ENCODE measurements at places on chromosomes 12 and 14. TPM values are rescaled to one million over a fixed set of nuclear protein-coding genes. Genes with fewer than 3 reads are reported as not detected.

DNA sequence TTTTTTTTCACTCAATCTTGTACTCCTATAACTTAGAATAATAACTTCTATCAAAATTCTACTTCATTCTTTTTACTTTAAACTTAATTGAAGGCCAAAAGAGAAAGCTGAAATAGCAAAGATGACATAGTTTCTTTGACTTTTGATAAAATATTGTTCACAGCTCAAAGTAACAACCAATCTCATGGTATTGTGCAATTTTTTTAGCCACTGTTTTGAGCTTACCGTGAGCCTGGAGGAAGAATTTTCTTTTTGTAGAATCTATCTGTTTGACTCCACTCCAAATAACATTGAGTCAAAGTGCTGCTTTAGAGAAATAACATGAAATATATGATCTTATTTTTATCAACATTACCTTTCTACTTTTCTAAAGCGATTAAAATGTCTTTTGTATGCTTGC is 903.9 kb upstream of the FOXG1 start:
- H3K27ac ChIP-seq, result no peak overlapping the region
- no peak overlapping the region for H3K4me3 ChIP-seq
- no peaks in the 10 kb centered on the region for H3K4me1 ChIP-seq
- DNase-seq, result no peak

GRCh38 chr12:77152623-77153193 is 87.3 kb upstream of the E2F7 start:
- no peak overlapping the region for H3K4me3 ChIP-seq
- no peaks in the 10 kb centered on the region for H3K4me1 ChIP-seq
- no peaks in the 10 kb centered on the region for H3K36me3 ChIP-seq
- peak; percentile 56 for DNase-seq
- H3K27ac ChIP-seq, result no peak overlapping the region
- no peaks in the 10 kb centered on the region for H3K27me3 ChIP-seq

DNA sequence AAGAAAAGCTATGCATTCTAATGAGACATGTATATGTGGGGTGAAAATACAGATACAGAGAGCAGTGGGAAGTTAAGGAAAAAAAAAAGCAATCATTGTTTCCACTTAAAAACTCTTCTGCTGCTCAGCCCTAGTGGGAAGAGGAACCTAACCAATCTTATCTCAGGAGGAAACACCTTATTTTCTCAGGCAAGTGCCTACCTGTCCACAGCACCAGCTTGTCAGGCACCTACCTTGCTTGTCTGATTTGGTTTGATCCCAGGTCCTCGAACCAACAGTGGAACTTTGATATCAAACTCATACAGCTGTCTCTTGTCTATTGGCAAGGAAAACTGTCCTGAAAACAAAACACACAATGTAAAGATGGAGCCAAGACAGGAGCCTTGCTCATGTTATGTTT is 22.4 kb downstream of the GNS start:
- peaks cover 34% of the 10 kb centered on the region for H3K36me3 ChIP-seq
- no peak overlapping the region for H3K27ac ChIP-seq
- H3K4me1 ChIP-seq, result peaks cover 3% of the 10 kb centered on the region
- H3K4me3 ChIP-seq, result no peak overlapping the region
- no peak for DNase-seq

- H3K27ac ChIP-seq, result no peak overlapping the region
- H3K4me1 ChIP-seq, result peaks cover 7% of the 10 kb centered on the region
- no peaks in the 10 kb centered on the region for H3K27me3 ChIP-seq
- no peak overlapping the region for H3K4me3 ChIP-seq
Measured at GRCh38 chr12:109523504-109523903, 46.1 kb downstream of the UBE3B start.

DNA sequence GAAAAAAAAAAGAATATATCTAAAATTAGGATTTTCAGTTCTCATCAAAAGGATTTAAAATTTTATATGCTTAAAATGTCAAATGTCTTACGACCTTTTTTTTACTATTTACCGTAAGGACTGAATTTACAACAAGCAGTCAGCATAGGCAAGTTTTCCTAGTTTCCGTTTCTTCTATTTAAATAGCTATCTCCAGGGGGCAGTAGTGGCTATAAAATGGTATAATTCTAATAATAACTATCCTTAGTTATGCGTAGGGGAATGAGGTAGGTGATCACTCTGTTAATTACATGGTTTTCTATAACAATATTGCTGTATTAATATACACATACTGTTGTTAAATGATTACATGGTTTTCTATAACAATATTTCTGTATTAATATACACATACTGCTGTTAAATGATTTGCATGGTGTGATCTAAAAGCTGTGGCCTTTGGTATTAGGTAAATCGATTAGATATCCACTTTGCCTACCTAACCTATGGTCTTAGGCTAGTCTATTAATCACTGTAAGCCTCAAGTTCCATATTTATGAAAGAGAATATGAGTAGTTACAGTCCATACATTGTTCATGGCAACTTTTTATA is 217.7 kb upstream of the PDZRN4 start:
- H3K27ac ChIP-seq, result no peak overlapping the region
- no peaks in the 10 kb centered on the region for H3K36me3 ChIP-seq
- no peak for DNase-seq
- H3K4me3 ChIP-seq, result no peak overlapping the region

DNA sequence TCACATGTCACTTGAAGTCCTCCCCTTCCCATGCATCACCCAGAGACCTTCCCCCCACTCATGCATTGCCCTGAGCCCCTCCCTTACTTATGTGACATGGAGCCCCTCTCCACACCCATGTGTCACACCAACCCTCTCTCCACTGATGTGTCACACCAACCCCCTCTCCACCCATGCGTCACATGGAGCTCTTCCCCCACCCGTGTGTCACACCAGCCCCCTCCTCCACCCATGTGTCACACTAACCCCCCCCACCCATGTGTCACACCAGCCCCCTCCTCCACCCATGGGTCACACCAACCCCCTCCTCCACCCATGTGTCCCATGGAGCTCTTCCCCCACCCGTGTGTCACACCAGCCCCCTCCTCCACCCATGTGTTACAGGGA is 30.4 kb downstream of the RTL1 start:
- no peaks in the 10 kb centered on the region for H3K4me1 ChIP-seq
- H3K4me3 ChIP-seq, result no peak overlapping the region
- no peak overlapping the region for H3K27ac ChIP-seq
- peaks cover 43% of the 10 kb centered on the region for H3K36me3 ChIP-seq

The MYO1H gene
- not detected for total RNA-seq

The RPL10L gene
- not detected for total RNA-seq
